Esophagus muscularis mucosa (tissue), 4 donors: ENCODE measurements at places on chromosomes 2 and 18. TPM values are rescaled to one million over a fixed set of nuclear protein-coding genes. Genes with fewer than 3 reads are reported as not detected.

The C2orf66 gene
- total RNA-seq = not detected

The MALL gene
- 16.0 TPM for total RNA-seq

- no peaks in the 10 kb centered on the region for H3K4me1 ChIP-seq
- H3K27me3 ChIP-seq = no peaks in the 10 kb centered on the region
- H3K4me3 ChIP-seq = no peak overlapping the region
- H3K36me3 ChIP-seq = no peaks in the 10 kb centered on the region
- no peak overlapping the region for H3K27ac ChIP-seq
Measured at GRCh38 chr2:19843992-19844515, 57.7 kb downstream of the TTC32 start.

DNA sequence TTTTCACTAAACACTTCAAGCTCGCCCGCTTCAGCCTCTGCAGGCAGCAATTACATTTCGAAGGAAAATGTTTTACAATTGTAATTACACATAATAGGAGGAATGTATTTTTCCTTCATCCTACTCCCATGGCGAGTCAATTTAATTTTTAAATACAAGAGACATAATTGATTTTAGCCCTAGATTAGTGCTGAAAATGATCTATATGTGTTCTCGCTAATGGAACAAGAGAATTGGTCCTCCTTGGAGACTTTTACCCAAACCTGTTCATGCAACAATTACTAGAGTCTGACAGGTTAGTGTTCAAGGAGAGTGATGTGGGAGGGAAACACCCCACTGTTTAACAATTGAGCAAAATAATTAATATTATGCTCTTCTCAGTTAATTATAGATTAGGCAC is 509.4 kb upstream of the SETBP1 start:
- H3K36me3 ChIP-seq = no peaks in the 10 kb centered on the region
- H3K27ac ChIP-seq = no peak overlapping the region
- no peak overlapping the region for H3K4me3 ChIP-seq
- DNase-seq = no peak
- no peaks in the 10 kb centered on the region for H3K27me3 ChIP-seq

- H3K36me3 ChIP-seq = no peaks in the 10 kb centered on the region
- H3K27ac ChIP-seq = no peak overlapping the region
- H3K4me1 ChIP-seq = no peaks in the 10 kb centered on the region
- H3K4me3 ChIP-seq = no peak overlapping the region
Measured at GRCh38 chr2:82098617-82099016, 1794.1 kb upstream of the LRRTM1 start.

GRCh38 chr2:72131916-72132841 is 15.5 kb downstream of the CYP26B1 start:
- no peaks in the 10 kb centered on the region for H3K36me3 ChIP-seq
- H3K4me3 ChIP-seq = no peak overlapping the region
- H3K4me1 ChIP-seq = no peaks in the 10 kb centered on the region

GRCh38 chr2:64946769-64947247 is 42.4 kb upstream of the SLC1A4 start:
- H3K36me3 ChIP-seq = no peaks in the 10 kb centered on the region
- H3K27me3 ChIP-seq = no peaks in the 10 kb centered on the region
- H3K27ac ChIP-seq = no peak overlapping the region
- H3K4me3 ChIP-seq = no peak overlapping the region
